NCI-H446 (cell line): ENCODE measurements at places on chromosomes 11 and 22.

DNA sequence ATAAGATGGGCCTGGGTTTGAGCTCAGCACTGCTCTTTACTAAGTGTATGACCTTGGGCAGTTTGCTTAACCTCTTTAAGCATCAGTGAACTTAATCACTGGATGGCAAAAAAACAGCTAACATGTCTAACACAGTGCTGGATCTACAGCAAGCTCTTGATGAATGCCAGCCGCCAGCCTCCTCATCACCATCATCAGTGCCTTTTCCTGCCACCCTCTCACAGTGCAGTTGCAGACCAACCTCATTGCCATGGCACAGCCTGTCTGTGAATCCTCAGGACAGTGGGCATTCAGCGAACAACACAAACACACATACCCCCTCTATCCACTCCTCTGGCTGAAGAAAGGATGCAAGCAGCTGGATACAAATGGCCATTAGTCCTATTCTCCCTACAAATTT, 133.0 kb downstream of the OPCML start:
- no peak for DNase-seq

- DNase-seq: no peak
Measured at GRCh38 chr11:69962152-69962551, 116.0 kb upstream of the ANO1 start.

DNA sequence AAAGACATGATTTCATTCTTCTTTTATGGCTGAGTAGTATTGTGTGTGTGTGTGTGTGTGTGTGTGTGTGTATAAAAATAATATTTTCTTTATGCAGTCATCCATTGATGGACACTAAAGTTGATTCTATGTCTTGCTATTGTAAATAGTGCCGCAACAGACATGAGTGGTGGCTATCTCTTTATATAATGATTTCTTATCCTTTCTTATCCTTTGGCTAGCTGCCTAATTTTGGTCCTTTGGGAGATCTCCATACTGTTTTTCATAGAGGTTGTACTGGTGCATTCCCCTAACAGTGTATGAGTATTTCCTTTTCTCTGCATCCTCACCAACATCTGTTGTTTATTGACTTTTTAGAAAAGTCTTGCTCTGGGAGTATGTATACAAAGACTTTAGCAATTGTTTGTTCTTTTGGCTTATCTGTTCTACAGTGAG, 107.0 kb downstream of the STIM1 start:
- no peak for DNase-seq

DNA sequence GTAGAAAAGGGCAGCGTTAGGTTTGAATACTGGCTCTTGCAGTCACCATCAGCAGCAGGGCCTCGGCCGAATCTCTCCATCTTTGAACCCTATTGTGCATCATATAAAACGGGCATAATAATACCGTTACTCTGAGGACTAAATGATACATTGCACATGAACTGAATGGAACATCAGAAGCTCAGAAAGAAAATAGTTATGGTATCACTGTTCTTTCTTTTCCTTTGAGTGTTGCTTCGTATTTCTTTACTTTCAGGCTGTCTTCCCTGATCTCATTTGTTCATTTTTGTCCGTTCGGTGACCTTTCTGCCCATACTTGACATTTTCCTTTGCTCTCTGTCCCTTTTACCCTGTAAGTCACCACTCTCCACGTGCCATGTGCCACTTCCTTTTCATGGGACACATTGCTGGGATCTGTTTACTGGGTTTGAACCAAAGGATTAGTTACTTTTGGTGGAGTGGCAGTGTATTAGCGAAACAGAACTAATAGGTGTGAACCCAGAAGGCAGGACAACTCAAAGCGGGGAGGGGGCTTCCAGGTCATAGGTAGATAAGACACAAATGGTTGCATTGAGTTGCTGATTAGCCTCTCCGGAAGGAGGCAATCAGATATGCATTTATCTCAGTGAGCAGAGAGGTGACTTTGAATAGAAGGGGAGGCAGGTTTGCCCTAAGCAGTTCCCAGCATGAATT, 717 bp upstream of the ZNF202 start:
- no peak for DNase-seq

- DNase-seq: no peak
Measured at GRCh38 chr11:86183694-86184093, 60.9 kb upstream of the EED start.

GRCh38 chr11:14657841-14658240, 14.2 kb downstream of the PDE3B start:
- DNase-seq: no peak

GRCh38 chr11:112355726-112356125, 95.1 kb upstream of the PLET1 start:
- DNase-seq: peak; percentile 39

- no peak for DNase-seq
Measured at GRCh38 chr11:70901951-70902521, 350.3 kb downstream of the SHANK2 start.

DNA sequence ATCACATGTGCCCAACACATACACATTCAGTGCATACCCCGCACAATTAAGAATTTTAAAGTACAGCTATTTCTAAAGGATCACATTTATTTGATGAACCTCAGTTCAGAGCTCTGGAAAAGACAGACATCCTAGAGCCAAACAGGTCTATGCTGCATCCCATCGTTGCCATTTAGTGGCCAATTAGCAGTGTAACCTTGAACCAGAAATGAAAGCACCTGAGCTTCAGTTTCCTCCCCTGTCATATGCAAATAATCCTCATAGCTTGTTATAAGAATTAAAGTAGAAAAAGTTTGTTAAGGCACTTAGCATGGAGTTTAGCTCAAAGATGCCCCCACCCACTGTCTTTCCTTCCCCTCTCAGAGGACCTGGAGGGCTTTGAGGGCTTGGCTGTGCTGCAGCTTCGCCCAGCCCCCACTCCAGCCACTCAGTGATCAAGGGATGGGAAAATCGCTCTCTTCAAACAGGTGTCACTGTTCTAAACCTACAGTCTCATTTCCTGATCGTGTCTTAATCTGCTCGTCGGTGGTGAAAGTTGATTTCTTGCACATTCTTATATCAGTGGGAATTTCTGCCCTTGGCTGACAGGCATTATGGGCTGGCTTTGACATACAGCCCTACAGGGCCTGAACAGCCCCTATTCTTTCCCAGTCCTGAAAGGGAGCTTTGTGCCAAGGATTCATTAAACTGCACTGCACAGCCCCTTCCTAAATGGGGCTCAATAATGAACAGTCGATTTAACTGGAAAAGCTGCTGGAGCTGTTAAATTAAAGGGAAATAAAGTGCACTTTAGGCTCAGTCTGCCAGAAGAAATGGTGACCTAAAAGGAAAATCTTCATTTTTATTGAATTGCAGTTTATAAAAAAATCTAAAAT, 23.3 kb upstream of the FAM181B start:
- peak; percentile 57 for DNase-seq

- DNase-seq: no peak
Measured at GRCh38 chr11:119641983-119642745, 86.8 kb downstream of the NECTIN1 start.

DNA sequence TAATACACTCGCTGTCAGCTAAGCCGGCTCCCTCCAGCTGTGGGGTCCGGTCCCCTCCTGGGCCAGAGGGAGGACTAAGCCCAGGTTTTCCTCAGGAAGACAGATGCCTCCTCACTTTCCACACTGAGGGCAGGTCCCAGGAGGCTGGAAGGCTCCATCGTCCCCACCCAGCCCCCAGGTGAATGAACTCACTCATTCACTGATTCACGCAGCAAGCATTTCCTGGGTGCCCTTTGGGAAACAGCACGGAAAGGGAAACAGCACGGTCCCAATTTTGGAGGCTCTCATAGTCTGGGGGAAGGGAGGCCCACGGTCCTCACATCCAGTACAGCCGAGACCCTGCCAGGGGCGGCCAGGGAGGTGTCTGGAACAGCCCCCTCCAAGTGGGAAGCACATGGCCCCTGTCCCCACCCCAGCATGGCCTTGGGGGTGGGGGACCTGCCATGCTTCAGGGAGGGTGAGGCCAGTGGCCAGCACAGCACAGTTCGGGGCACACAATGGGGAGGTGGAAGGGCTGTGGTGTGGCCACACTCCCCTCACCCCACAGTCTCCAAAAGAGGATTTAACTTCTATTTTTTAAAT, 9.3 kb upstream of the TH start:
- no peak for DNase-seq

GRCh38 chr22:27714068-27714467, 87.5 kb downstream of the MN1 start:
- no peak for DNase-seq

DNA sequence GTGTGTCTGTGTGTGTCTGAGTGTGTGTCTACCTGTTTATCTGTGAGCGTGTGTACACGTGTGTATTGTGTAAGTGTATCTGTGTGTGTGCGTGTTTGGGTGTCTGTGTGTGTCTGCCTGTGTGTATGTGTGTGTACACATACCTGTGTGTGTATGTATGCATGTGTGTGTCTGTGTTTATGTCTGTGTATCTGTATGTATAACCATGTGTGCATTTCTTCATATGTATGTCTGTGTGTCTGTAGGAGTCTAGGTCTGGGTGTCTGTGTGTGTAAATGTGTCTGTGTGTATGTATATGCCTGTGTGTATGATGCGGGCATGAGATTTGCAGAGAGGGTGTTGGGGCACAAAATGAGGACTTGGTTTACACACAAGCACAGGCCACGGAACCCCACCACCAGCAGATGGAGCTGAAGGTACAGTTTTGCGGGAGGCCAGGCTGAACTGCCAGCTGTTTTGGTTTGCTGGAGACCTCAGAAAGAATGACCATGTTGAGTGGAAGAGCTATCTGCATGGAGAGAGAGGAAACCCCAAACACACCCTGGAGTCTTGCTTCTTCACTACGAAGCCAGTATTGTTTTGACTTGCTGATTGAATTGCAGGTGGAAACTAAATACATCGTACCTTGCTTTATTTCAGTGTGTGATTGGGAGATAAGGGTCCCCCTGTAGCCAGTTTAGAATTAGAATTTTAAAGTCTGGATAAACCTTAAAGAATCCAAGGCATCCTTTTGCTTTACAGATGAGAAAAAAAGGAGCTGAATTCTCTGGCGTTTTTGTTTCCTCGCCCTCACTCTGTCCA, 497.2 kb downstream of the NTM start:
- no peak for DNase-seq

- no peak for DNase-seq
Measured at GRCh38 chr22:44473580-44473979, 24.5 kb downstream of the RTL6 start.

DNA sequence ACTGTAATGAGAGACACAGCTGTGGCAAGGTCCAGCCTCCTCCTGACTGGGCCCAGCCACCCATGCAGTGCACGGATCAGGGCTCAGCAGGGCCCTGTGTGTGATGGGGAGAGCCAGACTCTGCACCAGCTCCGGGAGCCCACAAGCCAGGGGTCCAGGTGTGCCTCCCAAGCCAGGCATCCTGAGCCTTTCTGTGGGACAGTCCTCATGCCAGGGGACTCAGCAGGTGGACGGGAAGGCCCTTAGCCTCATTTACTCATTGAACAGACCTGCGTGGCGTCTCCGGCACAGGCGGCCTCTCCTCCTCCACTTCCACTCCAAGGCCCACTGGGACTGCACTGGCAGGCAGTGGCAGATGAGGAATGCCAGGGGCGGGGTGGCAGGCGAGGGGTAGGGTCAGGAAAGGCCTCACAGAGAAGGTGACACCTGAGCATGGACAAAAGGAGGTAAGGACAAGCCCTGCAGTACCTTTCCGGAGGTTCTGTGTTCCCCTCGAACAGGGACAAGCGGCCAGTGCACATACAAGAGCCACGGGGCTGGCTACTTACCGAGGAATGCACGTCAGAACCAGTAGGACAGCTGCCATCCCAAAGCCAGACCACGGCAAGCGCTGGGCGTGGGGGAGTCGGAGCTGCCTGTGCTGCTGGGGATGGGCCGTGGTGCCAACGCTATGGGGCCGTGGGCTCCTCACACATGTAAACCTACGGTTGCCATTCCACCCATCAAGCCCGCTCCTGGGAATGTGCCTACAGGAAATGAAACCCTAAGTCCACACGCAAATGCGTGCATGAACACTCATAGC, 52.7 kb downstream of the IGF2 start:
- DNase-seq: no peak

GRCh38 chr11:114472661-114473060, 33.4 kb downstream of the REXO2 start:
- DNase-seq: no peak

- no peak for DNase-seq
Measured at GRCh38 chr11:86918973-86919372, 36.2 kb downstream of the FZD4 start.

GRCh38 chr11:74171630-74171968, 510 bp downstream of the PPME1 start:
- no peak for DNase-seq

GRCh38 chr11:69362315-69362714, 68.4 kb downstream of the MYEOV start:
- no peak for DNase-seq

DNA sequence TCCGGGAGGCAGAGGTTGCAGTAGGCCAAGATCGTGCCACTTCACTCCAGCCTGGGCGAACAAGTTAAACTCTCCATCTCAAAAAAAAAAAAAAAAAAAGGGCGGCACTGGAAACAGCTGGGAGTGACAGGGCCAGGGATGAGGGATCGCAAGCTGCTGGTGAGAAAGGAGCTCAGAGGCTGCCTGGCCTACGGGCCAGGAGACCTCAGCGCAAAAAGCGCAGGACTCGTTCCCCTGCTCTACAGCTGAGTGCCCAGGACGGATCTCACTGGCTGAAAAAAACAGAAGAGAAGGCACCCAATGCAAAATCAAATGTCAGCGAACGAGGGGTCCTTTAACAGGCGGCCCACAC, 650 bp upstream of the NUP50 start:
- DNase-seq: peak; percentile 14

- no peak for DNase-seq
Measured at GRCh38 chr22:25741692-25742626, at the start of gene MYO18B. Gene MYO18B (plus strand): TSS chr22:25742188. CDS start chr22:25761093, 18,905 bp downstream.

DNA sequence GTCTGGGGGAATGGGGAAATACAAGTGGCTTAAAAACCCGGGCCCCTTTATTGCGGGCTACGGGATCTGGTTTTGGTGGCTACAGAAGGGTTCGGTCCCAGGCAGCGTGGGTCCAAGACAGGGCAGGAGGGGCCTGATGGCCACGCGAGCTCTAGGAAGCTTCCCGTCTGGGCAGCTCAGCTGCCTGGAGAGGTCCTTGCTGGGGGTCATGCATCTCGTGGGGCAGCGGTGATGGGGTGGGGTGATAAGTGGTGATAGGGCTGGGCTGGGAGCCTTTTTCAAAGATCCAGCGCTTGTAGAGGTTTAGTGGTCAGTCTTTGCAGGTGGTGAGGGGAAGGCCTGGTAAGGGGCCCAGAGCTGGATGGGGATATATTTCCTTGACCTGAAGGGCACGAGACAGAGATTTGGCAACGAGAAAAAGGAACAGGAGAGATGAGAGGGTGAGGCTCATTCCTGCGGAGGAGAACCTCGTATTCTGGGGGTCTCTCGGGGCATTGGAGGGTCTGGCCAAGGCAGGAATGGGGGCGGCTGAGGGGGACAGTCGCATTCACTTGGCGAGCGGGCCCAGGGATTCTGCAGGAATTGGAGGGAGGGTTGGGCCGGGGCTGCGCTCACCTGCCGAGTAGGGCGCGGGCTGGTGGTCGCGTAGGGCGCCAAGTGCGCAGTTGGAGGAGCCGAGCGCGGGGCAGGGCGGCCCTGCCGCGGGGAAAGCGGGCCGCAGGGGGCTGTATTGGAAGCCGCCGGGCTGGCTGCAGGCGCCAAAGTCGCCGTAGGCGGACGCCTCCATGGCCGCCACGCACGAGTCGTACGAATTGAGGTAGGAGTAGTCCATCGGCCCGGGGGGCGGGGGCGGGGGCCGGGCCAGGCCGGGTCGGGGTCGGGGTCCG, 560 bp downstream of the PHOX2A start:
- DNase-seq: no peak

GRCh38 chr22:46774253-46774979, 12.0 kb downstream of the TBC1D22A start:
- DNase-seq: no peak

GRCh38 chr11:123470842-123471241, 40.8 kb downstream of the GRAMD1B start:
- no peak for DNase-seq
